ENCODE measurements at places on chromosomes 16 and 17.
A peak's percentile ranks its signal among the peaks of the same experiment; 100 is the strongest.

DNA sequence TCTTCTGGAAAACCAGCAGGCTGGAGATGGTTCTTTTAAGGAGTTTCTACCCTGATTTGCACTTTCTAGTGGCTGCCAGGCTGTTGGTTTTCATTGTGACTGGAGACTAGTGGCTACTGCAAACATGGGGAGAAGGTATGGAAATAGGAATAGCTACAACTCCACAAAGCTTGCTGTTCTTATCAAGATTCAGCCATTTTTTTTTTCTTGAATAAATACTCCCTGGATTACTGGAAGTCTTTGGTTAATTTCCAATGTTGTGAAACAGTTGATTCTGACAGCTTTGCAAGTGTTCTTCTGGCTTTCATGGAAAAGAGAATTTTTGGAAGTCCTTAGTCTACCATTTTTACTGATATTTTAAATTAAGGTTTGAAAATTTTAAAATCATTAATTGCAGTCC, 277.7 kb downstream of the HS3ST3A1 start:
- DNase-seq: no peak

DNA sequence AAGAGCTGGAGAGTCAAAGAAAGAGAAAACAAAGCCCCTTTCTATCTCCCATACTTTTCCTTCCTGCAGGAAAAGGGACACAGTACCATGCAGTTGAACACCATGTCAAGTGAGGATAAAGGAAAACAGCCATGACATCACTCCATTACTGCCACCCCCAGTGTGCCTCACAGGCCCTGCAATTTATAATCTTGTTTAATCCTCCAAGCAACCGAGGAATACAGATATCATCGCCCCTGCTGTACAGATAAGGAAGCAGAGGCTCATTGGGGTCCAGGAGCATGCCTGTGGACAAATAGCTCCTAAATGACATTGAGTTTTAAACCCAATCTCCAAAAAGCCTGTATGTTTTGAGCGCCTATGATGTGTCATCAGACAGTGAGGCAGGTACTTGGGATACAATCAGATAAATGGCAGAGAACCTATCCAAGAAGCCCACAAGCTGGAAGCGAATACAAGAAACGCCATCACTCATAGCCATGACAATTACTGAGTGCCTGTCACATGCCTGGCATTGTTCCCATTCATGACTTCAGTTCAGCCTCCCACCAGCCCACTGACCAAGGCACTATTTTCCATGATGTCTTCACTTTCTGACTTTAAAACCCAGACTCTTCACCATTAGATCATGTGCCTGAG, 45.5 kb downstream of the CPPED1 start:
- DNase-seq: no peak

- no peak for DNase-seq
Observed at GRCh38 chr16:11669380-11670146, 1.3 kb downstream of the SNN start.

GRCh38 chr17:73121506-73121905, 29.0 kb upstream of the SLC39A11 start:
- DNase-seq: no peak

- DNase-seq: no peak
Observed at GRCh38 chr17:61457226-61457983, 5.2 kb downstream of the TBX4 start.

DNA sequence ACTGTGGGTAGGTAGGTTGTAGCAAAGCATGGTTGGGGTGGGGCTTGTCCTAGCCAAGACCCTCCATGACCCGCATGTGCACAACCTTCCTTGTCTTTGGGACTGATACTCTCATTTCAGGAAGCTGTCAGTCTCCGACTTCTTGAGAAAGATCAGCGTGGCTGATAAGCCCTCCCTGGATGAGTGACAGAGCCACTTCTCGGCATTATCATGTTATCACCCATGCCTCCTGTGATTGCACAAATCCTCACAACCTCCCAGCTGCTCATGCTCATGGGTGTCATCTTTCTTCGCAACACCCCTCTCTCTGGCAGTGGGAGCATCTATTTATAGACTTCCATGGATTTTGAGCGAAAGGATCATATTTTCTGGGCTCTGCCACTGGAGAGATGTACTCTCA, 314.2 kb downstream of the FOXL1 start:
- DNase-seq: no peak

DNA sequence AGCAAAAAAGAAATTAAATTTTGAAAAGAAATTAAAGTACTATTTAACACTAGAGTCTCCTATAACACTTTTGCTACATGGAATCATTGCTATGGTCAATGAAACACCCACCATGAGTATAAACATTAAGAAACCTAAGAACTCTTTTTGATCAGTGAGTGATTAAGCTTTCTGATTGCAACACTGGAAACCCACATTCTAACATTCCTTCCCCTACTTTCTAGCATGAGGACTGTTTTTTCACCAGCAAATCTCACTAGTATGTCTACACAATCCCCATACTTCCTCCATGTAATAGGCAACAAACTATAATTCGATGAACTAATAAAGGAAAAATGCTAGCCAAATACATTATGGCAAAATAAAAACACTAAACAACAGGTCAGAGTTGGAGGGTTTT, 54.7 kb downstream of the SKAP1 start:
- DNase-seq: no peak

- no peak for DNase-seq
Observed at GRCh38 chr17:78179372-78179771, 7.5 kb downstream of the TK1 start.

DNA sequence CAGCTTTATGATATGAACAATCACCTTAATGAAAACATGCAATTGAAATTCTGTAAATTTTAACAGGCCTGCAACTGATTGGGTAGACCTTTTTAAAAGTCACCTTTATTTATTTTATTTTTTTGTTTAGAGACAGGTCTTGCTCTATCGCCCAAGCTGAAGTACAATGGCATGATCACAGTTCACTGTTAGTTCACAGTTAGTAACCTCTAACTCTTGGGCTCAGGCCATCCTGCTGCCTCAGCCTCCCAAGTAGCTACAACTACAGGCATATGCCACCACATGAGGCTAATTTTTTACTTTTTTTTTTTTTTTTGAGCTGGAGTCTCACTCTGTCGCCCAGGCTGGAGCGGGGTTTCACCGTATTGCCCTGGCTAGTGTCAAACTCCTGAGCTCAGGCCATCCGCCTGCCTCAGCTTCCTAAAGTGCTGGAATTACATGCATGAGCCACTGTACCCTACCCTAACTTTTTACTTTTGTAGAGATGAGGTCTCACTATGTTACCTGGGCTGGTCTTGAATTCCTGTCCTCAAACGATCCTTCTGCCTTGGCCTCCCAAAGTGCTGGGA, 28.0 kb downstream of the AP1G1 start:
- DNase-seq: no peak

DNA sequence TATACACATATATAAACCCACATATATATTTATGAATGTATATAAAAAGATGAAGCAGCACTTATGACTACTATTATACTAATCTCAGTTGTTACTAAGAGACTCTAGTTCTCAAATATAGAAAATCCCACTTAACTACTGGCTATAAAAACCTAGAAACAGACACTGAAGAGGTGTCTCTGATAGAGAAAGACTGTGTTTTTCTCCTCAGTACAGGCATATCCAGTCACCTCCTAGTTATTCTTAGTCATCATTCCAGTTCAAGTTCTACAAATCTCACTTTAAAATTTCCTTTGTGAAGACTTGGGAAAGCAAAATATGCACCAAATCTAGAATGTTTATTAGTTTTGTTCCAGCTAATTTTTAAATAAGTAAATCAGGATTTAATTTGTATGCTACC, 93.9 kb downstream of the STH start:
- no peak for DNase-seq

DNA sequence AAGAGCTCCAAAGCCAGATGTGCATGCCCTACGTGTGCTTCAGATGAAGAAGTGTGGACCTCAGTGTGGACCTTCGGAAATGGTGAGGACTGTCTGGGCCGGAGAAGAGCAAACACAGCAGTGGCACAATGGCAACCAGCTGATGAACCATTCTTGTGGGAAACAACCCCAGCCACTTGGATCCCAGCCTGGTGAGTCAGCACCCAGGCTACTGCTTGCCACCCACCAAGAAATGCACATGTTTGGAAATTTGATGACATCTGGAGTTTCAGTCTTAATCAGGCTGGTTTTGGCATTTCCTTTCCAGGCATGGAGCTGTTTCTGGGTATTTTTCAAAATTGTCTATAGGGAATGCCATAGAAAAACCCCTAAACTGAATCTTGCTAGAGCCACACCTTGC, 42.7 kb downstream of the DYNLRB2 start:
- peak; percentile 49 for DNase-seq

DNA sequence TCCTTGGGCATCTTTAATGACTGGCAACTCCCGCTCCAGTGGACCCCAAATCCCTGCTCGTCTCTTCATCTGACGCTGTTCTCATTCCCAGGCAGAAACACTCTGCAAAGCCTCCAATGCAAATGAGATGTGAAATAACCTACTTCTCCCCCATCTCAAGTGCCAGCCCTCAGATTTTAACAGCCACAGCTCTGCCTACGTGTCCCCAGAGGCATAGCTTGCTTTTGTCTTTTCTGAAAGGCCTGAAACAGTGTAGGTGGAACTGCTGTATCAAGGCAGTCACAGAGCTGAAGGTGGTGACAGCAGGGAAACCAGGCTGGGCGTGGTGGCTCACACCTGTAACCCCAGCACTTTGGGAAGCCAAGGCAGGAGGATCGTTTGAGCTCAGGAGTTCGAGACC, 14.7 kb downstream of the RPH3AL start:
- DNase-seq: no peak

DNA sequence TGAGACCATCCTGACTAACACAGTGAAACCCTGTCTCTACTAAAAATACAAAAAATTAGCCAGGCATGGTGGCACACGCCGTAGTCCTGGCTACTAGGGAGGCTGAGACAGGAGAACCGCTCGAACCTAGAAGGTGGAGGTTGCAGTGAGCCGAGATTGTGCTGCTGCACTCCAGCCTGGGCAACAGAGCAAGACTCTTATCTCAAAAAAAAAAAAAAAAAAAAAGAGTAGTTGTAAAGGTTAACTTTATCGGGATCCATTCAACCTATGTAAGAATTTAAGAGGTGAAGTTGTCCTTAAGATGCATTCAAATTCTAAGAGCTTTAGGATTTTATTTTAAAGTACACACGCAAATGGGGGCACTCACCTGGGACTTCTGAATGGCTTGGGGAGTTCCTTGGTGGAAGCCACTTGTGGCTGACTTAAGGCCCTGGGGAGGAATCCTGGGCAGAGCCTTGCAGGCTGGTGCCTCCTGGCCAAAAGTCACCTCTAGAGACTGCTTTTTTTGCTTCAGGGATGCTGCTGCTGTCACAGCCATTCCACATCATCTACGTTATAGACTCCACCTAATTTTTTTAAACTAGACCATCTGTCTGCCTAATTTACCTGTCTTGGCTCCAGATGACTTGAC, 3.3 kb downstream of the CTCF start:
- no peak for DNase-seq

DNA sequence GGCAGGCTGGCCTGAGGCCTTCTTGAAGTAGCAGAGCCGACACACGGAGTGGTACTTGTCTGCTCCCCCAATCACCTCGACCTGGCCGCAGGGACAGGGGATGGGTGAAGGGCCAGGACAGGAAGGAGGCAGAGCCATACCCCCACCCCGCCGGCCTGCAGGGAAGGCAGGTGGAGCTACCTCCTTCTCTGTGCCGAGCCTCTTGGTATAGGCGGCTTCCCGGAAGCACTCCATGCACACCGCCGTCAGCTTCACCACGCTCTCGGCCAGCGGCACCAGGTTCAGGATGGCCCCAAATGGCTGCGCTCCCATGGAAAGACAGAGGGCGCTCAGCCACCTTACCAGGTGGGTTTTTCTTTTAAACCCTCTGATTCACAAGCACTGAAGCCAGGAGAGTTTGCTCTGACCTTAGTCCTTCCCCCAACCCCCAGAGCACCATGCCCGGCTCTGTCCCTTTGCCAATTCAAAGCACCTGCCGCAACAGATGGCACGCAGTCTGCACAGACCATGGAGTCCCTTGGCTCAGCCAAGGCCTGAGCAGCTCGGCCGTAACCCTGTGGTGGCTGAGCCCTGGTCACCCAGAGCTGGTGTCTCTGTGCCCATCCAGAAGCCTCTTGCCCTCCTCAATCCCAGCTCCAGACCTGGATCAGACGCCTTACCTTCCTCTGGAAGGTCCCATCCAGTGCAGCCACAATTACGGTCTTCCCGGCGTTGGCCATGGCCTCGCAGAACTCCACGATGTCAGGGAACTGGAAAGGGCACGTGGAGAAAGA, 6.7 kb downstream of the SYNGR2 start:
- DNase-seq: no peak

GRCh38 chr17:50787106-50787505, 19.8 kb upstream of the ANKRD40CL start:
- no peak for DNase-seq

DNA sequence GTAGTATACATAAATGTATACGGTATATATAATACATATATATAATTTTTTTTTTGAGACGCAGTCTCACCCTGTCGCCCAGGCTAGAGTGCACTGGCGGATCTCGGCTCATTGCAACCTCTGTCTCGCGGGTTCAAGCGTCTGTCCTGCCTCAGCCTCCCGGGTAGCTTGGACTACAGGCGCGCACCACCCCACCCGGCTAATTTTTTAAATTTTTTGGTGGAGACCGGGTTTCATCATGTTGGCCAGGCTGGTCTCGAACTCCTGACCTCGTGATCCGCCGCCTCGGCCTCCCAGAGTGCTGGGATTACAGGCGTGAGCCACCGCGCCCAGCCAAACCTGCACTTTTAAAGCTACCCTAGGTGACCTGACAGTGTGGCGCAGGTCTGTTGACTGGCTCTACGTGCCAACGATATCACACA, 745 bp downstream of the PAM16 start:
- no peak for DNase-seq

- no peak for DNase-seq
Observed at GRCh38 chr16:57565461-57565860, 23.0 kb downstream of the ADGRG5 start.

GRCh38 chr16:30688701-30689100, 10.3 kb upstream of the SRCAP start:
- DNase-seq: no peak

DNA sequence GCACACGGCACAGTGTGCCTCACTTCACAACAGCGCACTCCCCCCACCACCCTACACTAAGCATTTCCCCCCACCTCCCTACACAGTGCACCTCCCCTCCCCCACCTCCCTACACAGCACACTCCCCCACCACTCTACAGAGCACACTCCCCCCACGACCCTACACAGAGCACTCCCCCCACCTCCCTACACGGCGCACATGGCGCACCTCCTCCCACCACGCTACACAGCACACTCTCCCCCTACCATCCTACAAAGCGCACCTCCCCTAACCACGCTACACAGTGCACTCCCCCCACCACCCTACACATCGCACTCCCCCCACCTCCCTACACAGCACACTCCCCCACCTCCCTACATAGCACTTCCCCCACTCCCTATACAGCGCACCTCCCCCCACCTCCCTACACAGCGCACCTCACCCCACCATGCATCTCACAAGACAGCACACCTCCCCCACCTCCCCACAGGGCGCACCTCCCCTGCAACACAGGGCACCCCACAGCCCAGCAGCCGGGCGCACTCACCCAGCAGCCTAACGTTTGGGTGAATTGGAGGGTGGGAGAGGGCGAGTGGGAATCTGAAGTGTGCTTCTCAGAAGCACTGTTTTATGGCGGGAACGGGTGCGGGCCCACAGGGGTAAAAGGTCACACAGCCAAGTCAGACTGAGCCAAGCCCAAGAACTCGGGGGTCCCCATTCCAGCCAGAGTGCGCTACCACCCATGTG, 10.3 kb downstream of the KNOP1 start:
- DNase-seq: no peak

- no peak for DNase-seq
Observed at GRCh38 chr17:2138761-2139160, 83.9 kb downstream of the HIC1 start.
